ENCODE measurements at places on chromosomes 2 and 18.

GRCh38 chr2:26658691-26659346, 17.7 kb upstream of the CIB4 start:
- DNase-seq, result no peak

DNA sequence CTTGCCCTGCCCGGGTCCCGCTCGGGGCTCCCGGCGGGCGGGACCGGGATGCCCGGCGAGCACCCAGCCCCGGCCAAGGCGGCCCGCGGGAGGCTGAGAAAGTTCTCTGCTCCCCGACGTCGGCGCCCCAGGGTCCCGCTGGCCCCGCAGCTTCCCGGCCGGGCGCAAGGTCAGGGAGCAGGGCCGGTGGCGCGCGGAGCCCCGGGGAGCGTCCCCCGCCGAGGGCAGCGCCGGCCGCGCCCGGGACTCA, 331 bp downstream of the SERPINE2 start:
- no peak for DNase-seq

DNA sequence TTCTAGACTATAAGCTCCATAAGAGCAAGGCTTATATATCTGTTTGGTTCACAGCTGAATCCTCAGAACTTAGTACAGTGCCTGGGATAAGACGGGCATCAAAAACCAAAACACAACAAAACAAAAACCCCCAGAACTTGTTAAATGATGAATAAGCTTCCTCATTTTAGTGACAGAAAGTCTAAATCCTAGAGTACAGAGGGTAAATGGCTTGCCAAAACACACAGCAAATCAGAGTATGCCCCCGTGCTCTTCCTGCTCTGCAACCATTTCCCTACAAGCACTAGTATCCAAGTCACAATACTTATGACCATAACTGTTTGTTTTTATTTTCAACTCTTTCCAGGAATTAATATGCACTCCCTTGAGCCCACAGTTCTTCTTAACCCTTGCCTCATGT, 10.1 kb downstream of the ZNF521 start:
- no peak for DNase-seq

DNA sequence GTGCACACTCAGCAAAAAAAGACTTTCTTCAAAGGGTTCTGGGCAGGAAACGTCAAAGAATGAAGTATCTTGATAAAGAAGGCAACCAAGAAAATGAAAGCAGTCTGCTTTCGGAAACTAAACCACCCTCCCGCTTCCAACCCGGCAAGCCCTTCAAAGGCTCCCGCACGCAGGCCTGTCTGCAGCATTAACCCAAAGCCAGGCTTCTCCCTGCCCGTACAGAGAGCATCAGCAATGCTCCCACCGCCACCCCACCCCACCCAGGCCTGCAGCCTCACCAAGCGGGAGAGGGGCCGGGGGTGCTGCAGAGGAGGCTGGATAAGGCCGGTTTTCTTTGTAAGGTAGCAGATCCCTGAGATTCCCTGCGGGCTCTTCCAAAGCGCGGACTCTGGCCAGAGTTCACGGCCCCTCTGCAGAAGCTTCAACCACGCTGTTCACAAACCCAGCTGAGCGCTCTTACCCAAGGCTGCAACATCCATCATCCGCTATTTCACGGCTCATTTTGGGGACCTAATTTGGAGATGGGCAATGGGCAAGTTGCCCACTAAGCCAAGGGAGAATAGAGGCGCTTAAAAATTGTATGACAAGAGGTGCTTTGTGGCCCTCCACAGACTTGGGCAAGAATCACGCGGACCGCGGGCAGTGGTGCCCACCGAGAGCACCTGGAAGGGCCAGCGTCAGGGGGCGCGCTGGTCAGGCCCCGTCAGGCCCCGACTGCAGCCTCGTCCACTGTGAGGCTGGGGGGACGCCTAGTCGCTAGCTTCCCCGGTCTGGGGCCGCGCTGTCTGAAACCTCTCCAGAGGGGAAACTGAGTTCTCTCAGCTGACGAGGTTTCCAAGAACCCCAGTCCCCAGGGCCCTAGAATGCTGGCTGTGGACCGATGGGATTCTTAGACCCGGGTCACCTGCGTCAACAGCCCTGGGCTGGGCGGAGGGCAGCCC, 225.4 kb upstream of the ID2 start:
- DNase-seq, result no peak

GRCh38 chr18:71011389-71011788, 722.5 kb downstream of the SOCS6 start:
- DNase-seq, result no peak

GRCh38 chr2:106140913-106141312, 53.2 kb downstream of the UXS1 start:
- DNase-seq, result no peak

DNA sequence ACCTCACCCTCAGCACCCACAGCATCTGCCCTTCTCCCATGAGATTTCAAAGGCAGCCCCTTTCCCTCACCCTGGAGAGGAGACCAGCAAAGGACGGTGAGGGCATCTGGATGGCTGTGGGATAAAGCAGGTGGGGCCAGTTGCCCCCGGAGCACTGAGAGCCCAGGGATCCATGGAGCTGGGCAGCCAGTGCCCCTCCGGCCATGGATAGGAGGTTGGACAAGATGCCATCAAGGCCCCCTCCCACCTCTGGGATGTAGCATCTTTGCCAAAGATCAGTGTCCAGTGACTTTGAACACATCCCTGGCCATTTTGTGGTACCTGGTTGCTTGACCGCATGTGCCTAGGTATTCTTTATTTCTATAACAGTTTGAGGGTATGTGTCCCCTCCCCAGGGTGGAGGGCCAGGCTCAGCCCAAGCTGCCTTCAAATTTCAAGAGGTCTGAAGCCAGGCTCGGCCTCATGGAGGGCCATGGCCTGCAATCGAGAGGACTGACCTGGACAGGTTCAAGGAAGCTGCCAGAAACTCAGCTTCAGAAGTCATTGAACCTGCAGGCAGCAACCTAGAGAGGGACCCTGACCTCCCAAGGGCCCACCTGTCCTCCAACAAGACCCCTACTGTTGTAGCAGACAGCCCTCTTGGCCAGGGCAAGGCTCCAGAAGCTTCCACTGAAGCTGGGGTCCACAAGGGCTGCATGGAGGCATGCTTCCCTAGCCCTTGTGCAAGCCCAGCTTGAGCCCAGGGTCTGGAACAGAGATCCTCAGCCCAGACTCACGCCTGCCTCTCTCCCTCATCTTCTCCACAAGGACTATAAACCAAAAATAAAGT, 55.5 kb upstream of the BIN1 start:
- DNase-seq, result no peak

- DNase-seq, result no peak
Measured at GRCh38 chr2:72934683-72935610, 17.6 kb downstream of the EMX1 start.
